ENCODE measurements at places on chromosomes 5 and 9.

DNA sequence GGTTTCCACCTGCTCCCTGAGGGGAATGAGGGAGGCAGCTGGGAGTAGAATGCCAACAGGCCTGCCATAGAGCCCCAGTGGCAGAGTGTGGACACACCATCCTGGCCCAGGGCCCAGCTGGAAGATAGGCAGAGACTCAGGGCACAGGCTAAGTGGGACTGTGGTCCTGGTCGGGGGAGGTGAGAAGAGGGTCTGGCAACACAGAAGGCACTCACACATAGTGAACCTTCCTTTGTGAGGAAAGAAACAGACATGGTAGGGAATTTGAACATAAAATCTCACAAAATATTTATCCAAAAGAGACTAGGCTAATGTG lies 41.2 kb downstream of the WDR36 start:
- no peak for DNase-seq

- DNase-seq: no peak
These were observed 182.8 kb upstream of the SLC27A6 start for GRCh38 chr5:128782446-128782845.

- DNase-seq: no peak
These were observed 39.1 kb upstream of the SPATA31C2 start for GRCh38 chr9:88177371-88177770.

GRCh38 chr9:129687391-129687790 lies 21.9 kb downstream of the PRRX2 start:
- no peak for DNase-seq

GRCh38 chr9:113219969-113220368 lies 1.1 kb downstream of the FKBP15 start:
- DNase-seq: no peak

DNA sequence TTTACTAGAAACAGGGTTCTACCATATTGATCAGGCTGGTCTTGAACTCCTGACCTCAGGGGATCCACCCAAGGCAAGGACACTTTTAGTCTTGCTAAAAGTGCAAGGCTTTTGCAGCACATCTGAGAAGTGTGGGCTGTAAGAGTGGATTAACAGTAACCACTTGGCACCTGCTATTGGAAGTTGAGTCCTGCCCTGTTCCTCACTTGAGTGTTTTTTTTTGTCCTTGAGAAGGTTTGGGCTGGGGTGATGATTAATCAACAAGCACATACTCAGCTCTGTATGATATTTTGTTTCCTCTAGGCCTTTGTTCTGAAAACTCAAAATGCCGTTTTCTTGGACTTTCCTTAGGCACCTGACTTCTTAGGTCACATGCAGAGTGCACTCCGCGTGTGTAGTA lies 37.4 kb downstream of the SNX30 start:
- DNase-seq: no peak

- DNase-seq: no peak
These were observed 60.1 kb downstream of the LMX1B start for GRCh38 chr9:126673689-126674364.

GRCh38 chr5:78610163-78610583 lies 38.4 kb downstream of the LHFPL2 start:
- no peak for DNase-seq

DNA sequence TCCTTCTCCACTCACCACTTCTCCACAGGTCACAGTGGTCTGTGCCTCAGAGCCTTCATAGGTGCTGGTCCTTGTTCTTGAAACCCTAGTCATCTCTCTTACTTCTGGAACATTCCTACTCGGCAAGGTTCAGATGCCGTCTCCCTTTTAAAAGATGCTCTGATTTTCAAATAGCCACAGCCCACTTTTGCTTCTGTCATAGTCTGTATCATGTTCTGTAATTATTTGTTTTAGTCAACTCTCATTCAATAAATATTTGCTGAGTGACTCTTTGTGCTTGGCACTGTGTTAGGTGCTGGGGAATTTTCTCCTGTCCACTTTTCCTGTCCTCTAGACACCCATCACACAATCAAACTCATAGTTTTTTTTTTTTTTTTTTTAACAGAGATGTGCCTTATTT lies 181.3 kb upstream of the IL12B start:
- DNase-seq: no peak

GRCh38 chr5:186091-187041 lies 4.9 kb upstream of the LRRC14B start:
- no peak for DNase-seq

DNA sequence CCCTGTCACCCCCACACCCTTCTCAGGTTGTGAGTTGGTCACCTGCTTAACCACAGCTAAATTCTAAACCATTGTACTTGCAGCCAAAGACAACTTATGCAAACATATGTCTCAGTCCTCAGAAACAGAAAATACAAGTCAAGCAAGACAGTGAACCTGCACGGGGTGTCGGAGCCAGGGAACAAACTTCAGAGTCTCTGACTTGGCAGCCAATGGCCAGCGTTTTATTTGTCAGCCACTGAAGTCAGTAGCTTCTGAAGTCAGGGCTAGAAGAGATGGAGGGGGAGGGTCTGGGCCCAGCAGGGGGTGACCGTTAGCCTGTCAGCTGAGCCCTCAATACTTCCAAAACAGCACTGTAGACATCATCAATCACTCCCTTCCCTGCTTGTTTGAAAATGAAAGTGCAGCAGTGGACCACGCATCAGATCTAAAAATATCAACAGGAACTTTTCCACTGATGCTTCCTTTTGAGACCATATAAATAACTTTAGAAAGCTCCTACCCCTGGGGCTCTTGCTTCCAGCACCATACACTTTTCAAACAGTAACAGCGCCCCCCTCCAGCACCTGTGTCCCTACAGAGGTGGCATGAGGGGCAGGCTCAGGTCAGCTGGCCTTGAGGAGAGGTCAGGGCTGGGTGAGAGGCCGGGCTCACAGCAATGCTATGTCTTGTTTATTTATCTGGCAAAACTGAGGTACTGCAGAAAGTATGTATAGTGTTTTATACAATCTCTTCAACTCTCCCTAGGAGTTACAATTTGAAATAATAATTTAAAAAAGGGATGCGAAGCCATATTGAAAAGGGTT lies 142.5 kb downstream of the ACER2 start:
- DNase-seq: no peak

DNA sequence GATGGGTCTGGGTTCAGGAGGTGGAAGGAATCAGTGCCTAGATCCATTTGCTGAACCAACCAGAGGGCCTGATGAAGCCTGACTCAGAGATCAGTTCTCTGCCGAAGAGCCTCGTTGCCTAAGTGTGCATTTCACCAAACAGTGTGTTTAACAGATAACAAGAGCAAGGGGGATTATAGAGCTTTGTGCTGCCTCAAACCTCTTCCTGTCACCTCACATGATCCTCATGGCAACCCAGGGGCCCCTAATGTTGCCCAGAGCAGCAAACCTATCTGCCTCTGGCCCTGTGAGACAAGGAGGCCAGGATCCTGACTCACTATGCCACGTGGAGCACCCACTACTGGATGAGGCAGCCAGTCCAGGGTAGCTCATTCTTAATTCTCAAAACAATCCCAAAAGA lies 66.3 kb upstream of the EPB41L4B start:
- no peak for DNase-seq

GRCh38 chr5:10009802-10010201 lies 239.9 kb downstream of the ATPSCKMT start:
- DNase-seq: no peak

DNA sequence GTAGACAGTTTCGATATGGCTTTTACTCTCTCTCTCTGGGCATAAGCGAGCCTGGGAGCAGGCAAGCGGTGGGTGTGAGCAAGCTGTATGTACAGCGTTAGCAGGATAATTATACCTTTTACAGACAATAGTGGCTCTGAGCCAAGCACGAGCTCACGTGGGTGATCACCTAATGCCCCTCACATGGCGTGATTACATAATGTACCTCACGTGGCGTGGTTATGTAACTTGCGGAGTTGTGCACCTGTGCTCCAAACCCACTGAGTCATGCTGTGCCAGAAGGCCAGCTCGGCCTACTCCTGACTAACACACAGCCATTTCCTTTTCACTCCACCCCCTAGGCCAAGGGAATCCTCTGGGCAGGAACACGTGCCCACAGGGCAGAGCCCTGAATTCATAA lies 797.2 kb downstream of the EFNA5 start:
- DNase-seq: no peak
